ENCODE measurements at places on chromosomes 6 and 20. TPM values are rescaled to one million over a fixed set of nuclear protein-coding genes. Genes with fewer than 3 reads are reported as not detected.

DNA sequence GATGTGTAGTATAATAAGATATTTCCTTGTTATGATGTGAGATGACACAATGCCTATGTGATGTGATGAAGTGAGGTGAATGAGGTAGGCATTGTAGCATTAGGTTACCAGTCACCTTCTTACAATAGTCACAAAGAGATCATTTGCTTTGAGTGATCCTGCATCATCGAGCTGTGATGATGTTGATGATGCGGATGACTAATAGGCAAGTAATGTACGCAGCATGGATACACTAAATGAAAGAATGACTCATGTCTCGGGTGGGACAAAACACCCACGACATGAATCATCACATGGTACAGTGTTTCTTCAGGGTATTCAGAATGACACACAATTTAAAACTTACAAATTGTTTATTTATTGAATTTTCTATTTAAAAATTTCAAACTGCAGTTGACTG, 806.3 kb upstream of the GJE1 start:
- DNase-seq: no peak

The SNAP25 gene
- 2.2 TPM for total RNA-seq

- no peak for DNase-seq
Observed at GRCh38 chr6:82739303-82739702, 326.3 kb downstream of the UBE3D start.

GRCh38 chr20:25041813-25042530, 16.0 kb downstream of the ACSS1 start:
- no peak for DNase-seq

GRCh38 chr6:166733900-166734299, 106.8 kb upstream of the RPS6KA2 start:
- DNase-seq: no peak

GRCh38 chr6:118985123-118985830, 50.3 kb upstream of the MCM9 start:
- DNase-seq: no peak

The PKIB gene
- total RNA-seq: 7.1 TPM

The PDE7B gene
- total RNA-seq: 14.6 TPM

Measured in tongue (tissue), 3 donors.